ENCODE measurements at places on chromosomes 1 and 21.

GRCh38 chr21:44263221-44263760 is 1.6 kb upstream of the DNMT3L start:
- DNase-seq = no peak

GRCh38 chr1:234631721-234632125 is 21.7 kb upstream of the IRF2BP2 start:
- DNase-seq = no peak

DNA sequence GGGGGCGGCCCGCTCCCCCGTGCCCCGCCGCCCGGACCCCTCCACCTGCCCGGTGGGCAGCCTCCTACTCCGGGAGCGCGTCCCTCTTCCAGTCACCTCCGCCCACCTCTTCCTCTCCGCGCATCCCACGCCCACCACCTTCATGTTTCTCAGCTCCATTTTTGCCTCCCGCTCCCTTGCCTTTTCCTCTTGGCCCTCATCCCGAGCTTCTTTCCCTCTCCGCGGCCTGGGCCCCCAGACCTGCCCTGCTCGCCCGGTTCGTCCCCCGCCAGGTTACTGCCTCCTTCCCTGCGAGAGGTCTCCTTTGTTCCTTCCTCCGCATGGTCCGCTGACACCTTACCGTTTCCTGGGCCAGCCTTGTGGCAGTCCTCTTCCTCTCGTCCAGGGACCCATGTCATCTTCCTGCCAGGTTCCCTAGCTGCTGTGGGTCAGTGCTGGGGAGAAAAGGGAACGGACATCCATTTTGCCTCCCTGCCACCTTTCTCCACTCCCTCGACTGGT is 563 bp downstream of the QSOX1 start:
- no peak for DNase-seq

DNA sequence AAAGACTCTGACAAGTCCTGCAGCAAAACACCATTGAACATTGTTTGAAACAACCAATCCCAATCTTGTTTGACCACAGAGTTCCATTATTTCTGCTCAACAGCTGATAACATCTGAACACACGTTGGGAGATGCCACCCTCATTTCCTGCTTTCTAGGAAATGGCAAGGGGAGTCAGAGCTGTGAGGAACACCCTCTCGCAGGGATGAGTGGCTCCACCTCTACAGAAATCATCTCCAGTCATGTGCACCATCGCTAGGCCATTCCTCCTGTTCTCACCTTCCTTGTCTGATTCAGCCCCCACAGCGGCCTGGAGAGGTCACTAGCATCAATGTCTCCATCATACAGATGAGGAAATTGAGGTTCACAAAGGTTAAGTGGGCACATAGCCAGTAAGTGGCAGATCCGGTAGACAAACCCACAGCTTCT is 22.4 kb upstream of the RUNX3 start:
- DNase-seq = peak; percentile 63

DNA sequence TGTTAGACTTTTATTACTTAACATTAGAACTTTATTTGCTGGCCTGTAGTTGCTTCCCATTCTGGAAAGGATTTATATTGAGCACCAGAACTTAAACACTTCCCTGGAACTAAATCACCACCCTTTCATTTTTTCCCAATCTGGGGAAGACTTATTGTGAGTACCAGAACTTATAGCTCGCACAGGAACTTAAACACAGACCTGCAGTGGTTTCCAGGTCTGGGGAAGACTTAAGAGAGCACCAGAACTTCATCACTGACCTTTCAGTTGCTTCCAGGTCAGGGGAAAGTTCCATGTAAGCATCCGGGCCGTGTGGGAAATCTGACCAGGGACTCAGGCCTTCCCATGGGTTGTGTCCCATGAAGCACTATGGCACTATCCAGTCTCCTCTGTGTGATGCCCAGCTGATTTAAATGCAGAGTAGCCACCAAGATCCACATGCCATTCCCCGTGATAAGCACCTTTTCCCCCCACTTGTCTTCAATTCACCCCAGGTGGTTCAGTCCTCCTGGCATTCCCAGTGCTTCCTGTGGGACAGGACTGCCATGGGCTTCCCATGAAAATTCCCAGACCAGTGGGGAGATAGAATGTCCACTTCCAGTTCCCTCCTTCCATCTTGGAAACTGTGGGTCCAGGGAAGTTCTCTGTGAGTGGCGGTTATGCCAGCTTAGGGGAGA is 48.9 kb downstream of the C4BPA start:
- no peak for DNase-seq

DNA sequence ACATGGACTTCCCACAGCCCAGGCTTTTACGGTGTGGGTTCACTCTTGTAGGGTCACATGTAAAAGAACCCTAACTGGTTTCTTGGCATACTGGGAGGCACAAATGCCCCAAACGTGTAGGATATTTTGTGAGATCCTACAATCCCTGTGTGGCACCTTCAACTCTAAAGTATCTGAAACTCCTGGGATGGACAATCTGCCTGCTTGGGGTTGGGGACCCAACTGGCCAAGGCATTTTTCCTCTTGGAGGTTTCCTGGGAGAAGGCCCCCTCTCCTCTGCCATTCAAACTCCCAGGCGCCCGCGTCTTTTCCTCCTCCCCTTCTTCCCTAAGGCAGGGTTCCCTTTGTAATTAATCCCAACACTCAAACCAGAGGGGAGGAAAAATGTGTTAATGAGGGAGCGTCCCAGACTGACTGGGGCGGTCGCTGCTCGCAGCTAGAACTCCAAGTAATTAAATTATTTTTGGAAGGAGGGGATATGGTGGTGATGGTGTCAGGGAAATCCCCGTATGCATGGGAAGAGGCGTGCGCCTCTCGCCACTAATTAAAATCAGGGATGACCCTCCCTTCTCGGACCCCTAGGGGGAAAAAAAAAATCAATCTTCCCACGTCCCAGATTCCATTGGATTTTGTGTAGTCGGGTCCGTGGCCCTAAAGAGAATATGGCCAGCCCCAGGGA is 681 bp upstream of the VANGL2 start:
- DNase-seq = no peak

DNA sequence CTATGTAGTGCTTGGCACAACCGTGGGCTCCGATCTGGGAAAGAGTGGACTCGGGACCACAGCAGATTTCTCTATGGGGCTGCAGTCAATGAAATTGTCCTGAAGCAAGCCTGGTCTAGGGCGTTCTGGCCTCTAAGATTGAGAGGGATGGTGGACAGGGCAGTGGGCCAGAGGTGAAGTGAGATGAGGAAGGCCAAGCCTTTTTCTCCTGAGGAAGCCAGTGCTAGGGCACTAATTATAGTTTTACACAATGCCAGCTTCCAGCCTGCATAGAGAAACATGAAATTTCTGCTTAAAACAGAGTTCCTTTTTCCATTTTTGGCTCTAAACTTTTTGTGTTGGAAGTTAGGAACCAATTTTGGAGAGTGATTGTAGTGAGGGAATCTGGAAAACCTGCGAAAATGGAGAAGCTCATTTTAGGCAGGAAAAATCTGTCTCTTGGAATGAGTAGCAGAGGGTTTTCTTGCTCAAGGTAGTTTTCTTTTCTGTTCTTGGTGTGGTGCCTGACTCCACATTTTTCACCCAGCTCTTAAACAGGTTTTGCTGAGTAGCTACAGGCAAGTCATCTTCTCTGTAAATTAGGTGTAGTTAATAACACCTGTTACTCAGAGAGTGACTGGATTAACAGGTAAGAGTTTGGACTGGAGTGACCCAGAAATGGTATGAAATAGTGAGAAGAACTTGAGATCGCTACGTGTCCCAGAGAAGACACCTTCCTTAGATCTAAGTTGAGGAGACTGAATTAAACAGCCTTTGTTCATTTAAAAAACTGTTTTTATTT is 22.1 kb downstream of the UCK2 start:
- DNase-seq = no peak

DNA sequence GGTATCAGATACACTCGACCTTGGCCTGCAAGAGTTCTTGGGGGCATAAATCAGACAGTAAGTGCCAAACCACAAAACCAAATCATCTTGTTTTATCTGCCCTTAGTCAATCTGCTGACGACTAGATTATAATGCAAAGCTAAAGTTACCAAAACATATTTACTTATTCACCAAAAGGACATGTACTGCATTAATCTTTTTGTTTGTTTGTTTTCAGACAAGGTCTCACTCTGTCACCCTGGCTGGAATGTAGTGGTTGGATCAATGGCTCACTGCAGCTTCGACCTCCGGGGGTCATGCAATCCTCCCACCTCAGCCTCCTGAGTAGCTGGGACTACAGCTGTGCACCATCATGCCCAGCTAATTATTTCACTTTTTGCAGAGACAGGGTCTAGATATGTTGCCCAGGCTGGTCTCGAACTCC is 114.7 kb downstream of the APP start:
- DNase-seq = no peak

DNA sequence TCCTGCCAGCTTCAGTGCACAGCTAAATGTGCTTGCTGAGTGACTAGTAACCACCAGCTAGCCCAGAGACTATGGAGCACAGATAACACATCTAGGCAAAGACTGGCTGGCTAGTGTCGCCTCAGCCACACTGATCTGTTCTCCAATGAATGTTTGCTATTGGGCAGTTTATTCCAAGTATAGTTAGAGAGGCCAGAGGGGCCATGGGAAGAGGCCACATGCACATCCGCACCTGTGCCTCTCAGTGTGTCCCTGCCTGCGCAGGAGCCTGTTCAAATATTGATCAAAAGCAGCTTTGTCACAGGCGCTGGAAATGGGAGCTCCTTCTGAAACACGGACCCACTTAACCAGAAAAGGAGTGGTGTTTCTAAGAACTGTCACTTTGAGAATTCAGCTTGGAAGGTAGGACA is 51.3 kb upstream of the ATP1A1 start:
- no peak for DNase-seq

- DNase-seq = peak; percentile 64
These were observed 16.9 kb upstream of the MTF2 start for GRCh38 chr1:93061895-93062792.

DNA sequence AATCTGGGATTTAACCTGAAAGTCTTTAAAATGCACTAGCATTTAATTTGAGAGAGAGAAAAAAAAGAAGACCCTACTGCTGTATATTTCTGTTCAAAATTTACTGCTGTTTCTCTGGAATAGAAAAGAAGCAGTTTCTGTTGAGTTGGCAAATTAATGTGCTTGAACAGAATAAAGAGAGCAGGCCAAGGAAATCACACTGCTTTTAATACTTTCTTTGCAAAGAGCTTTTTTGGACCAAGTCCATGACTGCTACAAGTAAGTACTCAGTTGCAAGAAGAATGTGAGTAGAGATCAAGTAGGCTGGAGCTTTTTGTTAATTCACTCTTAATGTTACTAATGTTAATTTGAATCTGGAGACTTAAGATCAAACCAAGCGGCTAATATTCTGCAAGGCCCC is 336.2 kb upstream of the SGIP1 start:
- no peak for DNase-seq

DNA sequence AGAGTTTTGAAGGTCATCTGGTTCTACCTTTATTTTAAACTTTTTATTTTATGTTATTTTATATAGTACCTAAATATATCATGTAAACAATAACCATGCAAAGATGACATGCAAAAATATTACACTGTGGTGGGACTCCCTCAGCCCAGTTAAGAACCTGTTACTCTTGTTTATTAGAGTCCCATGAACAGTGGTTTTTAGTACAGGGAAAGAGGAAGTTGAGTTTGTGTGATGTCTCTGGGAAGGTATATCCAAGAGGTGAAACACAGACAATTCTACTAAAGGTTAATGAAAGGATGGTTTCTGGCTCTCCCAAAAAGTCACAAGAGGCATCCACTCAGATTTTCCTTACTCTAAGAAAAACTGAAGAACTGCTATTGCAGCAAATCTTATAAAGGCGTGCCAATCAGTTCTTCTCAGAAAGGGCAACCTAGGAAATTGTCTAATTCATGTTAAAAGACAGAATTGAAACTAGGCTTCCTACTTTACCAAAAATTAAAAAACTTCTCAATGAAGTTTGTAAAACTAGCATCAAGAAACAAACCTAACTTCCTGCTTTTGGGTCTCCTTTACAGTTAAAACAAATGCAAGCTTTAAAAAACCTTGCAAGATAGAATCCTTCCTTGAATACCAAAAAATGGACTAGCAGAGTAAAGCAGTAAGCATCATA is 19.9 kb downstream of the GFI1 start:
- DNase-seq = no peak

- no peak for DNase-seq
These were observed 374.6 kb upstream of the ESRRG start for GRCh38 chr1:217097819-217098218.

GRCh38 chr1:212034516-212035122 is 738 bp downstream of the INTS7 start:
- DNase-seq = no peak

DNA sequence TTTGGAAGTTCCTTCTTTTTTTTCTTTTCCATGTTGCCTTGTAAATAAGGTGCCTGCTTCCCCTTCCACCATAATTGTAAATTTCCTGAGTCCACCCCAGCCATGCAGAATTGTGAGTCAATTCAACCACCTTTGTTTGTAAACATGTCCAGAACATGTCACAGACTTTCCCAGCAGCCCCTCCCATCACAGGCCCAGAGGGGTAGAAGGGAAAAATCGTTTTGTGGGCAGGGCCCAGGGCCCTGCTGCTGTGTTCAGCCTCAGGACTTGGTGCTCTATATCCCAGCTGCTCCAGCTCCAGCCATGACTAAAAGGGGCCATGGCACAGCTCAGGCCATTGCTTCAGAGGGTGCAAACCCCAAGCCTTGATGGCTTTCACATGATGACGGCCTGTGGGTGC is 384.6 kb upstream of the NCAM2 start:
- no peak for DNase-seq

DNA sequence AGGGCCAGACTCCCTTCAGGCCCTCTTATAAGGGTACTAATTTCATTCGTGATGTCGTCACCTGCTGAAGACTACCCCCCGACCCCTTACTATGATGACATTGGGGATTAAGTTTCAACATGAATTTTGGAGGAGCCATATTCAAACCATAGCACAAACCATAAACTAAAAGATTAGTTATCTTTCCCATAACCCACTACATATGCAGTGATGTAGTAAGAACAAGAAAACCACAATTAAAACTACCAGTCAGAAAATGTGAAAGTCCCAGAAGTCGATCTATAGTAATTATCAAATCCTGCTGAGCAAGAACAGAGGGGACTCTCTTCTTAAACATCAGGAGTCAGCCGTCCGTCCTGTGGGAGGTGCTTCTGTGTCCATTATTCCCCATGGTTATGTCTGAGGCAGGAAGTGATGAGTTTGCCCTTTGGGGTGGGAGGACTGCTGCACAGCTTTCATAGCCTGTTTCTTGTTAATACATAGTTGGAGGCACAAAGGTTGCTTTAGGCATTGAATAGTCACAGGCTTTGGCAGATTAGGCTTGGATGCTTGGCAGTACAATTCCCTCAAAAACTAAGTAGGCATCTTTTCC is 35.9 kb upstream of the PTGFRN start:
- DNase-seq = no peak
